ENCODE measurements at places on chromosomes 6 and 20. TPM values are rescaled to one million over a fixed set of nuclear protein-coding genes. Genes with fewer than 3 reads are reported as not detected.
A peak's percentile ranks its signal among the peaks of the same experiment; 100 is the strongest.

DNA sequence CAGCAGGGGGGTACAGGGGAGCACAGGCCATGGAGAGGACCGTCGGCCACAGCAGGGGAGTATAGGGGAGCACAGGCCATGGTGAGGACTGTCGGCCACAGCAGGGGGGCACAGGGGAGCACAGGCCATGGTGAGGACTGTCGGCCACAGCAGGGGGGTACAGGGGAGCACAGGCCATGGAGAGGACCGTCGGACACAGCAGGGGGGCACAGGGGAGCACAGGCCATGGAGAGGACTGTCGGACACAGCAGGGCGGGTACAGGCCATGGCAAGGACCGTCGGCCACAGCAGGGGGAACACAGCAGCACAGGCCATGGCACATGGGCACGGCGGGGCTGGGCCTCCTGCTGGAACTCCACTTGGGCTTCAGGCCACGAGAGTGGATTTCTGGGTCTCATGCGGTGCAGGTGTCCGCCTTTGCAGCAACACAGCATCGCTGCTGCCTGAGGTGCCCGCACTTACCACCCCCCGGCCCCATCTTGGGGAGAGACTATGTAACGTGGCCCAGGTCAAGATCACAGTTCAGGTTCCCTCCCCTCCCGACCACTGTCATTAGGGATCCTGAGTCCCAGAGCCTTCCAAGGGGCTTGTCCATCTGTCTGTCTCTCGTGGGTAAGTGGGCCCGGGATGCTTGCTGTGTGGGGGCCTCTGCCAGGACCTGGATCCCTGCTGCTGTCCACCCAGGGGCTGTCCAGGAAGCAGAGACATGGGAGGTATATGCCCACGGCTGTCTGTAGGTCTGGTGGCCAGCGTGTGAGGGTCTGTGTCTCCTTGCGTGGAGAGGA lies 2.5 kb downstream of the NPBWR2 start:
- DNase-seq, result peak; percentile 48

DNA sequence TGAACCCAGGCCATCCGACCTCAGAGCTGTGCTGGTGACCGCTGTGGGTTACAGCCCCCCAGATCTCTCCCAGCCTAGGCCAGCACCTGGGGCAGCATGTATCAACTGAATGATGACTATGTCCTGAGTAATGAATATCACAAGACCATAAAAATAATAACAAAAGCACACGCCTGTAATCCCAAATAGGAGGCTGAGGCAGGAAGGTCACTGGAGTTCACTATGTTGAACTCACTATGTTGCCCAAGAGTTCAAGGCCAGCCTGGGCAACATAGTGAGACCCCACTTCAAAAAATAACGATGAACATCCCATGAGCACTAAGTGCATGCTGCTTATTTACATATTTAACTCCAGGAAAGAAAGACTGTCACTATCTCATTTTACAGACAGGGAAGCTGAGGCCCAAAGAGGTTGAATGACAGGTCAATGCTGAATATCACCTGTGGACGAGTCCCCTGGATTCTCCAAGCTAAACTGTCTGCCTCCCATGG lies 92.3 kb downstream of the NFATC2 start:
- DNase-seq, result no peak

DNA sequence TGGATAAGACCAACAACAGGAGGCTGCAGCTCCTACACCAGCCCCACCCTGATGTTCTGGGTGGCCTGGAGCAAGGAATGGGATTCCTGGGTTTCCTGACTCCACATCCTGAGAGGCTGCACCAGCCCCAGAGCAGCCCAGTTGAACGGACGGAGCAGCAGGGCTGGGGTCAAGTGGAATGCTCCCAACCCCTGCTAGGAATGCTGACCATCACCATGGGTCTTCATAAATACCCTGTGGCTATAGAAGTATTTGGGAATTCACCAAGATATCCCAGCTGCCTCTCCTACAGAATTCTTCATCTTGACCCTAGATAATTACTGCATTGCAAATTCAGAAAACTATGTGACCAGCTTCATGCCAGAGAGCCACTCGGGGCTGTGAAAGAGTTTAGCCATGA lies 180.3 kb downstream of the THBS2 start:
- DNase-seq, result no peak

- no peak for DNase-seq
Measured at GRCh38 chr20:35155936-35156335, 8.8 kb upstream of the EDEM2 start.

DNA sequence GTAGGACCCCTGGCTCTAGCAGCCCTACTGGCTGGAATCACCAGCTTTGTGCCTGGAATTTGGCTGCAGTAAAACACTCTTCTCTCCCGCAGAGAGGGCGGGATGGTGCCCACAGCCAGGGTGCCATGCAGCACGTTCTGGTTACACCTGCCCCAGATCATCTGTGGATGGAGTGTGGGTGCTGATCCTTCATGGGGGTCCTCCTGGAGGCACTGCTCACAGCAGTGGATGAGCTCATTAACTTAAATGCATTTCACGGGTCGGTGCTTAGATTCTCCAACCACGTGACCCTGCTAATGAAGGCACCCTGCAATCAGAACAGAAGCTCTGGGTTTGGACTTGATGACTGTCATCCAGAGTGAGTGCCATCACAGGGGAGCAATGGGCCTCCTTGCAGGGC lies 138.6 kb upstream of the AFDN start:
- DNase-seq, result no peak

Gene XKR7
- not detected for total RNA-seq

- DNase-seq, result no peak
Measured at GRCh38 chr6:16466800-16467553, 228.6 kb downstream of the GMPR start.

Gene MAN1A1
- 65.1 TPM for total RNA-seq

DNA sequence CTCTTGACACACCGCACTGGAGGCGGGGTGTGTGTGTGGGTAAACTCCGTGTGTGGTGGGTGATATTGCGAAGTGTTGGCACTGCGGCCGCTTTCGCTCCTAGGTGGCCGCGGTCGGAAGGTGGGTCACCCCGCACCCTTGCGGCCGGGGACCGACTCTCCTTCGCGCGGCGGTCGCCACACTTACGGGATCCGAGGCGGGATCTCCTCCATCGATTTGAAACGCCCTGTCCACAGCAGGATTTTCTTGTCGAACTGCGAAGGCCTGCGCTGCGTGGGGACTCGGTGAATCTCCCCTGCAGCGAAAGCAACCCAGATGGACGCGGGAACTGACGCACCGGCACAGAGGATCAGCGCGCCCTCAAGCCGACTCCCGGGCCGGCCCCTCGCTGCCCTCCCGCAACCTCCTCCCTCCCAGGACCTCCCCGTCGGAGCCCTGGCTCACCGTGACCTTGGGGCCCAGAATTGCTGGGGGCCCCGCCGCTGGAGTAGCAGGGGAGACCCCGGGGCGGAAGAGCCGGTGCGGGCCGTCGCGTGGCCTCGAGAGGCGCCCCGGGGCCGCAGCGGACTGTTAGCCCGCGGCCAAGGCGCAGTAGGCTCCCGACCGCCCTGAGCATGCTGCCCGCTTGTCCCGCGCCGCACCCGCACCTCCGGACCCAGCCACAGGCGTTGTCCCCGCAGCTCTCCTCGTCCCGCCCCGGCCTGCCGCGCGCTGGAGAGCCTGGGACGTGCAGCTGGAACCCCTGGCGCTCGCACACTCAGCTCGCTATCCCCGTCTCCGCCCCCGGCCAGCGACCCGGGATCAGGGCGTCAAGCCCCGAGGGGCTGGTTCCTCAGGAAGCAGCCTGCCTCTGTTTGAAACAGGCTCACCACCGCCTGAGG lies at the start of gene FAM162B:
Gene FAM162B (minus strand): TSS at position 759 of the 881 bp plus-strand sequence. CDS start 143 bp downstream, at position 616.
- peak; percentile 72 for DNase-seq

DNA sequence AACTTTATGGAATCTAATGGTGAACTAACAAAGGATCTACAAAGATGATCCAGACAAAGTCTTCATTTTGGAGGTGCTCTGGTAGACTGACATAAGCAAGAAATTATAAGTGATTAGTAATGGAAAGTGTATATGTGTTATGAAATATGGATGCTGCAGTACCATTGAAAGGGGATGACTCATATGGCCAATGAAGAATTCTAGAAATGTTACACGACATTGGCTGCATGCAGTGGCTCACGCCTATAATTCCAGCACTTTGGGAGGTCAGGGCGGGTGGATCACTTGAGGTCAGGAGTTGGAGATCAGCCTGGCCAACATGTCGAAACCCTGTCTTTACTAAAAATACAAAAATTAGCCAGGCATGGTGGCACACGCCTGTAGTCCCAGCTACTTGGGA lies 23.5 kb downstream of the CFAP206 start:
- DNase-seq, result no peak

Gene FAM209B
- total RNA-seq, result not detected

DNA sequence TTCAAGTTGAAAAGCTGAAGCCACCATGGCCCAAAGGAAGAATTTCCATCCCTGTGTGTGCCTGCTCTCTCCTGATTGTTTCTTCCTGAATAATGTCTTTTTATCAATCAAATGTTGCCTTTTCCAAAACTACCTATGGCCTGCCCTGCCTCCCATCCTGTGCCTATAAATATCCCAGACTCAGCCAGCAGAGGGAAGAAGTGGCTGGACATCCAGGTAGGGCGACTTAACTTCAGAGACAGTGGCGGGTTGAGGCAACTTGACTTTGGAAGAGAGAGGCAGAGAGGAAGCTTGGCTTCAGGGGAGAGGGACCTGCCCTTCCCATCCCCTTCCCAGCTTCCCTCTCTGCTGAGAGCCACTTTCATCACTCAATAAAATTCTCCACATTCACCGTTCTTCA lies 133.0 kb downstream of the LCA5 start:
- no peak for DNase-seq

Gene PRRT1
- total RNA-seq, result 6.1 TPM

DNA sequence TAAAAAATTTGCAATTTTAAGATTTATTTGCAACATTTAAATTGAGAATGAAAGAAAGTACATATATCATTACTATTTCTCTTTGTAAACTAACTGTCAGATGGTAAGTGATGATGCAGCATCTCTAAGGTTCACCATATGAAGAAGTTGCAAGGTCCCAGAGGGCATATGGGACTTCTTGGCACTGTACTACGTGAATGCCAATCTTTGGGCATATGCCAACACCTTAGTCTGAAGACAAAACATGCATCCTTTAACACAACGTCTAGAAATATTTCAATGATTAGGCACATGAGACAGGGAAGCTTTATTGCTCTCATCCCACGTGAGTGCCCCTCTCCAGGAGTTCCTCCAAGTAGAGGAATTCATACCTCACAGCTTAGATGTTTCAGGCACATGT lies 66.8 kb downstream of the CDK19 start:
- DNase-seq, result no peak

DNA sequence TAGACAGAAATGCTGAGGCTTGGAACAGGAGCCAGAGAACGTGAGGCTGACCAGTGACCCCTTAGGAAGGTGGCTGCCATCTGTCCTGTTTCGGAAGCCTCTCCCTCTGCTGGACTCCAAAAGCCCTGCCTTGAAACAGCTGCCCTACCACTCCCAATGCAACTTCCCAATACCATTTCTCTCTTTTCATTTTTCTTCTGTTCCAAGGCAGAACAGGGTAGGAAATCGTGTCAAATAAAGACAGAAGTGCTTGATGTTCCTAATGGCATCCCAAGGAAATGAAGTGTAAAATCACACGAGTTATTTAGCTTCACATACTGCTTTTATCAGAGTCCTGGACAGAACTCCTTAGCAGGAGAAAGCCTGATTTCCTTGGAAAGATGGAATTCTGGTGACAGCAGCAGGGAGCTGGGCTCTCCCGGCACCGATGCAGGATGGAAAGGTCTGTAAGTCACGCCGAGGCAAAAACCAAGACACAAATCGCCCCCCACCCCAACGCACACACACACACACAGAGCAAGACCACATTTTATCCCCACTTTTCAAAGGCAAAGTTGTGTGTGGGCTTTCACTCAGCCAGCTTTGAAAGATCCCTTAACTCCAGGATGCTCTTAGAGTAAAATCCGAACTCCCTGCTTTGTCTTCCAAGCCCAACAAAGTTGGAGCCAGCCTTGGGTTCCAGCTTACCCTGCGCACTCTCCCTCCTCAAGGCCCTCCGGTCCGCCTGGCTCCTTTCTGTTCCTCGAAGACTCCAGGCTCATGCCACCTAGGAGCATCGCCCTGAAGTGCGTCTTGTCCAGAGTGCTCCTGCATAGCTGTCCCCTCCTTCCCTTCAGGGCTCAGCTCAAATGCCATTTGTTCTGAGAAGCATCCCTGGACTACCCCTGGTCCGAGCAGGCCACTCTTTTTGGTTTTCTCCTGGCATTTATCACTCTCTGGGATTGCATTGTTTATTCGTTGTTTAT lies 11.6 kb upstream of the STX16 start:
- peak; percentile 38 for DNase-seq

DNA sequence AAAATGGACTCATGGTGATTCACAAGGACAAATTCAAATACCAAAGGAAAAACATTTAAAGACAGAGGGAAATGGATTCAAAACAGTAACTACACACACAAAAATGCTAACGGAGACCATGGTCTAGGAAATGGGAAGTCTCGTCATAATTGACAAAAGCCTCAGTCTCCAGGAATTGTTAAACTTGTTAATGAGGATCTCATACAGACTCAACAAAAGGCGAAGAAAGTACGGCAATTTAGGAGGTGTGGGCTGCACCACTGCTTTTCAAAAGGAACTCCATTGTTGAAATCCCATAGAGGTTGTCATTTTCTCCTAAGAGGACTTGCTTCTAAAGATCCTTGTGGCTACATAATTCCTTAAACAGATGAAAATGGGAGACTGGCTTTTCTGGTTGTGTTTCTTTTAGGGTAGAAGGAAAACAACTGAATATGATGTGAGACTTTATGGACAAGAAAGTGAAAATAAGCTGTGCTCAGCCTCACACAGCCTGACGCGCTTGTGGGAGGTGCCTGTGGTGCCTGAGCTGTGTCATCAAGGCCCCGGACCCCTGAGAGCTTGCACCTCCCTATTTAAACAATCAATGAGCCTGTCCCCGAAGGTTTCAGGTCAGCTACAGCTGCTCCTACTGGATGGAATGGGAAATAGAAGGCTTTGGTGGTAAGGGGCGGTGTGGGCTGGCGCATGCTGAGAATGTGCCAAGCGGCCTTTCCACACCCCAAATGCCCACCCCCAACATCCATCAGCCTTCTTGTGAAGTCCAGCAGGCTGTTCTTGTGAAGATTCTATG lies 2.5 kb upstream of the CLDN20 start:
- no peak for DNase-seq

DNA sequence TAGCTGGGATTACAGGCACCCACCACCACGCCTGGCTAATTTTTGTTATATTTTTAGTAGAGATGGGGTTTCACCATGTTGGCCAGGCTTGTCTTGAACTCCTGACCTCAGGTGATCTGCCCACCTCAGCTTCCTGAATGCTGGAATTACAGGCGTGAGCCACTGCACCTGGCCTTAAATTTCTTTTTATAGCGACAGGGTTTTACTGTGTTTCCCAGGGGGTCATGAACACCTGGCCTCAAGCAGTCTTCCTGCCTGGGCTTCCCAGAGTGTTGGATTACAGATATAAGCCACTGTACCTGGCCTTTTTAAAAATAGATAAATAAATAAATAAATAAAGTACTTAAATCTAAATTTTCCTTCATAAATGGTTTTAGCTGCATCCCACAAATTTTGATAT lies 57.5 kb downstream of the LIN28B start:
- DNase-seq, result no peak

Gene ZMYND8
- 49.3 TPM for total RNA-seq

GRCh38 chr6:41836022-41836659 lies 48.6 kb downstream of the TOMM6 start:
- no peak for DNase-seq

GRCh38 chr6:156190270-156190669 lies 586.9 kb upstream of the ARID1B start:
- no peak for DNase-seq

Measured in sciatic nerve (tissue), 2 donors.